ENCODE measurements at places on chromosomes 1 and 21.

DNA sequence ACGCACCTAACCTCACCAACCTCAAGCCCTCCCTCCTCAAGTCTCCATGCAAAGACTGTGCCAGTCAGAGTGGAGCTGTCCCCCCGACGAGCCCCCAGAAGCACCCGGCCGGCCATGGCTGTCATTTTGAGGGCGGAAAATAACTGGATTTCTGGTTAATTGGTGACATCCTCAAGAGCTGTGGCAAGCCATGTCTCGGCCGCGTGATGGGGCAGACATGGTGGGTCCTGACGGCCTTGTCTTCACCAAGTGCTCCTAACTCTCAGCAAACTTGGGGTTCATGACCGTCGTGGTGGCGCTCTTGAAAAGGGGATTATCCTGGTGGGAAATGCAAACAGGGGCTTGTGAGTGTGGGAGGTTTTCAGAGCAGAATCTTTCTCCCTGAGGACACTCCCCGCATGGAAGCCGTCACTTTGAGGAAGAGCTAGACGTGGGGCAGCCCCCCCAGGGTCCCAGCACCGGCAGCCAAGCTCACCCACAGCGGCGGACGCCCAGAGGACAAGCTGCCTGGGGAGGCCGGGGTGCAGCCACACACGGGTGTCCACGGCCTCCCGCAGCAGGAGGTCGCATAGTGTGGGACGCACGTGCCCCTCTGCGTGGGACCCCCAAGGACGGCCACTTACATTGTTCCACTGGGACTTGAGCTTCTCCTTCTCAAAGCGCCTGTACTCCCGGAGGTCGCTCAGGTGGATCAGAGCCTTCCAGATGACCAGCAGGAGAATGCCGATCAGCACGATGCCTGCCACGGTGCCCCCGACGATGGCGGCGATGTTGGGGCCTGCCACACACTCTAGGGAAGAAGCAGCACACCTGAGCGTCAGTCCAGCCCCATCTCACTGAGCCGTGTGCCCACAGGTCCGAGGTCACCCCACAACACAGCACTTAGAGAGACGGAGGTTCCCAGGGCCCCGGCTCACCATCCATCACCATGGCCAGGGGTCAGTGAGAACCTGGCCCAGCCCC, 12.9 kb upstream of the PTTG1IP start:
- DNase-seq: no peak

- no peak for DNase-seq
These were observed 24.9 kb downstream of the VANGL1 start for GRCh38 chr1:115666702-115667101.

GRCh38 chr1:108208724-108209446, 8.7 kb upstream of the SLC25A24 start:
- no peak for DNase-seq

DNA sequence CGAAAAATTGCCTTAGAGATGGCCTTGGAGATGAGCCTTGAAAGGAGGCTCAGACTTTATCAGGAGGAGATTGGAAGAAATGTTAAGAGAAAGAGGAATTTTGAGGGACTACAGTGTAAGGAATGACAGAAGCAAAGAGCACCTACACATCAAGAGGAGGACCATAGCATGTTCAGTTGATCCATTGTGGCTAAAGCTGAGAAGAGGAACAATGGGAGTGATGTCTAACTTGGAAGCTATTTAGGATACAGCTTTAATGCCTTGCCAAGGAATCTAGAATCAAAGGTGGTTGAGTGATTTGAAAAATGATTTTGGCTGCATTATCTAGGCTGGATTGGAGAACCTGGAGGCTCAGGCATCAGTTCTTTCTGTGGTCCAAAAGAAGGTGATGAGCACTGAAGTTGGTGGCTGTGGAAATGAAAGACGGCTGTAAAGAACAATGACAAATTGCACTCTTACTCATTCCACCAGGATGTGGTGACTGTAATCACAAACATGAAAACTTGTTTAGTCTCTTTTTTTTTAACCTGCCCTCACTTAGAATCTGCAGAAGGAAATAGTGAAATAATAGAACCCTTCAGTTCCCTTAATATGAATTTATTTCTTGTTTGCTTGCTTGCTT, 11.3 kb downstream of the FAM20B start:
- DNase-seq: no peak

- no peak for DNase-seq
These were observed 8.0 kb upstream of the SIM2 start for GRCh38 chr21:36690628-36691554.

DNA sequence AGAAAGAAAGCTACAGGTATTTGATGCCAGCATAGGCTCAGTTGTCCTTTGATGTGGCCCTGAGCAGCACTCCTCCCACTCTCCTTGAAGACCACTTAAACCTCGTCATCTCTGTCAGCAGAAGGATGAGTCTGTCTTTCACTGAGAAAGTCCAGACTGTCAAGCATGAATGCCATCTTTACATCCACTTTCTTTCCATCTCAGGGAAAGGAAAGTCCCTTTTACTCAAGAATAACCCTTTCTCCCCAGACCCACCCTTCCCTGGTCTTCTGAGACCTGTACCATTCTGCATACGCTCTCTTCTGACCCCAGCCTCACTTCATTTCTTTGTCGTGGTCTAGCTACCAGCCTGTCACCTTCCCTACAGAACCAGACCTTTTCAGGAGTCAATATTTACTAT, 4.0 kb upstream of the ELAPOR1 start:
- no peak for DNase-seq

DNA sequence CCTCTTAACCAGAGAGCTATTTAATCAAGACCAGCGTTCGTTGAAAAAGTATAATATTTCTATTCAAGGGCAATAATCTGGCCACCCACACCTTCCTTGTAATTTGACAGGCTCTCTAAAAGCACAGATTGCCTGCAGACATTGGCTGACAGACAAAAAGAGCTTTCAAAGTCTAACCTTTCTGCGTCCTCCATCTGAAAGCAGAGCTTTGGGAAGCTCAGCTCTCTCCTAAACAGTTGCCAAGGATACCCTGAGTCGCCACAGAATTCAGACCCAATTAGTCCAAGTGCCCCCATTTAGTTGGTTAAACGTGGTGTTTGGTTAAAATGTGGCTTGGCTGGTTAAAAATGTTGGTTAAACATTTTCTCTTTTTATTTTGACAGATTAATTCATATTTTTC, 33.7 kb upstream of the PLA2G2C start:
- DNase-seq: no peak
